ENCODE measurements at places on chromosomes 12 and 14. TPM values are rescaled to one million over a fixed set of nuclear protein-coding genes. Genes with fewer than 3 reads are reported as not detected.

DNA sequence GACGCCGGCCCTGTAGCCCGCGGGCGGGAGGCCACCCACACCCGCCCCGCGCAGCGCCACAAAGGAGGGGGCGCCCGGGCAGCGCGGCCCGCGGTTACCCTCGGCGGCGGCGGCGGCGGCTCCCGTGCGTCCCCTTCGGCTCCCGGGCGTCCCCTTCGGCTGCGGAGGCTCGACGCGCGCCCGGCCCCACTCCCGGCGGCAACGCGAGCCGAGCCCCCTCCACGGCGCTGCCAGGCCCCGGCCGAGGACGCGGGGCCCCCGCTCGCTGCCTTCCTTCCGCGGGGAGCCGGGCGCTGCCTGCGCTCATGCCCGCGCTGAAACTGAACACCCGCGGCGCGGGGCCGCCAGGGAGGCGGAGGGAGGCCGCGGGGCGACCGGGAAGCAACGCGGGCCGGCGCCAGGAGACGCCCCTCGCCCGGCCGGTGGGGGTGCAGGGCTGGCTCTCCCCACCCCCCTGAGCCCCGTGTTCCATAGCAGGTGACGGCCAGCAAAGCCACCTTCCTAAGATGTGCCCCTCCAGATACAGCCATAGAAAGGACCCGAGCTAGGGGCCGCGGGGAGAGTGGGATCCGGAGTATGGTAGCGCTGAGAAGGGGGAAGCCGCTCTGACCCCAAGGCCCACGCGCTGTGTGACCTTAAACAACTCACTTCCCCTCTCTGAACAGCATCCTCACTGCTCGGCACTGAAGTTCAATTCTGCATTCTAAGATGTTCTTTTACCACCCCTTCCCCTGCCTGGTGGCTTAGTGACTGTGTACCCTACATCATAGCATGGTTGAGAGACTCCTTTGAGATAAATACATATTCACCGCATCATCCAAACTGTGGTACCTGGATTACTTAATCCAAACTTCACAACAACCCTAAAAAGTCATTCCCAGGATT, 42.8 kb downstream of the KDM2B start:
- peak; percentile 22 for DNase-seq

- DNase-seq = no peak
Measured at GRCh38 chr12:52335598-52336262, 14.5 kb upstream of the KRT83 start.

- DNase-seq = no peak
Measured at GRCh38 chr12:127809275-127809674, 457.7 kb upstream of the TMEM132C start.

DNA sequence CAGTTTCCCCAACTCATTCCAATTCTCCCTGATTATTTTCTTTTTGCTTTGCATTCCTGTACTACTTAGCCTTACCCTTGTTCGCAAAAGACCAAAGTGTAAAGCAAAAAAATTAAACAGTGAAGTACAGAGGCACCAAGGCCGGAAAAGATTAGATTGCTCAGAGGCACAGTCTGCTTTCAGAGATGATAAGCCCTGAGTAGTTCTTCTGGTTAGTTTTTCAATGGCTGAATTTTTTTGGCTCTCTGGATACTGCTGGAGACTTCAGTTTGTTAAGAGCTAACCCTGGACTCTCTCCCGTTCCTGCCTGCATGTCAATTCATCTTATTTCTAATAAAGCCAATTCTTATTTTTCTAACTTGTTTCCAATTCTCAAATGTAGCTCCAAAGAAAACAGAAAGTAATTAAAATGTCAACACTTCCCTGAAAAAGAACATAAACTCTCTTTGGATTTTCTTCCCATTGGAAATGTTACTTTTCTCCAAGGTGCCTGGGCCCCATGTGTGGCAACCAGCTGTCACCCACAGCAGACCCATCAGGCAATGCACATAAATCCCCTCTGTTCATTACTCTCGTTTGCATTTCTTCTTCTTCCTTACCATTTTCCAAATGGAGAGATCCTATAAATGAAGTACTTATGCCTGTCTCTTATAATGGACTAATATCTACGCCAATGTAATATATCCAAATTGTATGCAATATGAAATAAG, 142.8 kb downstream of the BTG1 start:
- DNase-seq = no peak

- DNase-seq = no peak
Measured at GRCh38 chr12:10160617-10161385, 11.1 kb downstream of the OLR1 start.

GRCh38 chr12:130169256-130169655, 7.0 kb downstream of the FZD10 start:
- no peak for DNase-seq

GRCh38 chr12:64730588-64730969, 28.6 kb downstream of the GNS start:
- DNase-seq = no peak

DNA sequence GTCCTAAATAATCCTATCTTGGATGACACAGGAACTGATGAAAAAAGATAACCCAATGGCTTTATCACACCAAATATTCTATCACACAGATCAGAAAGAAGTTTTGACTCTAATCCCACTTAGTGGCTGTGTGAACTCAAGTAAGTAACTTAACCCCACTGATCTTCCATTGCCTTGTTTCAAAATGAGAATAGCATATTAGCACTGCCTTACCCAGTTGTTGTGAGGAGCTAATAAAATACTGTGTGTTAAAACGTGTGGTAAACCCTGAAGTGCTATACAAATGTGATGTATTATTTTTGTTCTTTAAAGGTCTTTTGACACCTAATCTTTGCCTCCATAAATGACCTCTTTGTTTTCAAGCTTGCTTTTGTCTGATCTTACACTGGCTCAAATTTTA, 60.9 kb upstream of the ARID2 start:
- no peak for DNase-seq

DNA sequence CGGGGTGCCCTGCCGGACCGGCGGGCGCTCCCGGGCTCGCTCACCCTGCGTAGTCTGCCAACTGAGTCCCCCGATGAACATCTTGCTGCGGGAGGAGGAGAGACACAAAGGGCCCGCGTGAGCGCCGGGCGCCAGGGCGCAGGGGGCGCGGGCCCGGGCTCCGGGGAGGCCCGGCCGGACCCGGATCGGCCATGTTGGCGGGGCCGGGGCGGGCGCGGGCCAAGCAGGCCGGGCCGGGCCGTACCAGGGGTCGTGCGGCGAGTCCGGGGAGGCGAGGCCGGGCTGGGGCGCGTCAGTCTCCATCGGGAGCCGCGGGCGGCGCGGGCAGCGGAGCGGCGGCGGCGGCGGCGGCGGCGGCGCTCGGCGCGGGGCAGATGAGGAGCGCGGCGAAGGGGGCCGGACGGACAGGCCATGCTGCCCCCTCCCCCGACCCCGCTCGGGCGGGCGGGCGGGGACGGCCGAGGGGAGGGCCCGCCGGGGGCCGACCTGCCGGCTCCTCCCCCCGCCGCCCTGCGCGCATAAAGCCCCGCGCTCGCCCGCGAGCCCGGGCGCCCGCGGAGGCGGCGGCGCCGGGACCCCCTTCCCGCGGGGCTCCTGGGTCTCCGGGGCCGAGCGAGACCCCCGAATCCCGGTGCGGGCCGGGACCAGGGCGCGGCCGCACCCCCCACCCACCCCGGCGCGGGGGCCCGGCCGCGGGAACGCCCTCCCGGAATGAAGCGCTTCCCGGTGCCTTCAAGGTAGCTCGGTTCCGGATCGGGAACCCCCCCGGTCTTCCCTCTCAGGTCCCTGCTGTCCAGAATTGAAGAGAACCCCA, at the start of gene MSI1:
Gene MSI1 (minus strand): TSS at position 376 of the 814 bp plus-strand sequence. CDS start 73 bp downstream, at position 303.
- DNase-seq = peak; percentile 13

- DNase-seq = peak; percentile 18
Measured at GRCh38 chr12:54680374-54680773, 32.2 kb upstream of the DCD start.

DNA sequence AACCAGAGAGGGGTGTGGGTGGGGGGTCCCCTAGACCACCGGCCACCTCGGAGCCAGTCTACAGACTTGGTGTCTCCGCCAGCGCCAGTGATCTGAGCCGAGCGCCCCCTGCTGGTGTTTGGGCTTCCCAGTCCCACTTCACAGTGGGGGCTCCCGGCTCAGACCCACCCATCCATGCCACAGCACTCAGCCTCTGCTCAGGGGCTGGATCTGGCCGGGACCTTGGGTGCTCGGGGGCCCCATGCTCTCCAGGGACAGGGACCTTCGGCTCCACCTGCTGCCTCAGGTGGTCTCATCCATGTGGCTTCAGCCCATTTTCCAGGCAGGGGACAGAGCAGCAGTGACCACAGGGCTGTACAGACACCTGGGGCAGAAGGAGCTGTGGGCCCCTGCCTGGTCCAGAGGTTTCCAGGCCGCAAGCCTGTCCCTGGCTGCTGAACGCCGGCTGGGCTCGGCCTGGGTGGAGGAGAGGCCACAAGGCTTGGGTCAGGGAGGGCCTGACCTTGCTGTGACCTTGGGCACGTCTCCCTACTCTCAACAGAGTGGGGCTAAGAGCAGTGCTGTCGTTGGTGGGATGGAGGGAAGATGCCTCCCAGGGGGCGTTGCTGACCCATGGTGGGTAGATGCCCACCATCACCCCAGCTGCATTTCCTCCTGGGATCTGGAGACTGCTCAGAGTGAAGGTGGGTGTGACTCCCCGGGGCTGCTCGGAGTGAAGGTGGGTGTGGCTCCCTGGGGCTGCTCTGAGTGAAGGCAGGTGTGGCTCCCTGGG, 86.3 kb downstream of the KIF26A start:
- DNase-seq = peak; percentile 37

DNA sequence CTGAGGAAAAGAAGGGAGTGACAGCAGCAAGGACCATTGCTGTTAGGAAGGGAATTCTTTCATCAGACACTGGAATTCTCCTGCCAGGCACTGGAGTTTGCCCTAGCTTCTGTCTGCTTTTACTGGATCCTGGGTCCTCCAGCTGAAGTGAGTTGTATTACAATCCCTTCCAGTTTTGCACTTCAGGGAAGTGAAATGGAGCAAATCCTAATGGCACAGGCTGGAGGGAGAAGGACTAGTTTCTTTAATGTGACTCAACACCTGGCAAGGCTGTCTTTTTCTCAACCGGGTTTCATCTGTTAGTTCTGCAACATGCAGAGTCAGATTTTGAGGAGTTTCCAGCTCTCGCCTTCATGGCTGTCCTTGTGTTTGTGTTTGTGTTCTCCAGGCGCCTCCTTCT, 45.8 kb downstream of the ETV6 start:
- no peak for DNase-seq

- no peak for DNase-seq
Measured at GRCh38 chr12:68411371-68411770, 79.2 kb upstream of the MDM1 start.

DNA sequence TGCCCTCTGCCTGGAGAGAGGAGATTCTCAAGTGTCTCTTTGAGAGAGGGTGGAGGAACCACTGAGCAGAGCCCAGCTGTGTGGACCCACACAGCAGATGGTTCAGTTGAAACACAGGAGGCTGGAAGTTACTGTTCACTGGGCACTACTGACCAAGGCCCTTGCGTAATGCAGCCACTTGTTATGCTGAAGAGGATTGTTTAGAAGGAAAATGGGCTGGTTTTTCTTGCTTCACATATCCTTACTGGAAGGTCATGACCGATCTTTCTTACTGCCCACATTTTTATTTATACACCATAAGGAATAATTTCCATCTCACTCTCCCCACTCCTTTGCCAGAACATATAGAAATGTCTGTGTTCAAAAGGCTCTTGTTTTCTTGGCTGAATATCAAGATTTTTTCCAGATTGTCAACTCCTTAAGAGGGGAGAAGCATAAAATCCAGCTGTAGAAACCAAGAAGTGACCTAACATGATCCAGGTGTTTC, 375.1 kb upstream of the DDHD1 start:
- DNase-seq = no peak

DNA sequence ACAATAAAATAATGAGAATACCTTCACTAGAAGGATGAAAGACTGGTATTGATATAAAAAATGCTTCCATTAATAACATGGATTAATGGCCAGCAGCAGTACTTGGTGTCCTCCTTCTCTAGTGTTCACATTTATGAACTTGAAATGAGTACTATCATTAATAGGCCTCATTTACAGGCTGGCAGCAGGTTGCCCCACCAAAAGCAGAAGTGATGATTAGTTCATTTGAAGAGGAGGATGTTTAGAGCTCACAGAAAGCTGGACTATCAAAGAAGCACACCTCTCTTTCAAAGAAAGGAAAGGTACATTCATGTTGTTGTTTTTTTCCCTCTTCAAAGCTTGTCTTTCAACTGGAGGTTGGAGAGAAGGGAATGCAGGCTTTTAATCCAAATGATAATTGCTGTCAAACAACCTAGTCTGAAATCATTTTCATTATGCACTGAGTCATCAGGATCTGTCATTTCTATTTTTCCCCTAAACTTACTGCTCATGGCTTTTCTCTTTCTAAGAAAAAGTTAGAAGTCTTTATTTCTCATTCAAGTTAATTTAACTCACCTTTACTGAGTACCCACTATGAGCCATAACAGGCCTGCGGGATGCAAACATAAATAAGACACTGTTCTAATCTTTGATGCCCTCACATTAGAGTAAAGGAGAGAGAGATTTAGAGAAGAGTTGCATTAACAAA, 157.9 kb upstream of the GRIP1 start:
- no peak for DNase-seq

- DNase-seq = no peak
Measured at GRCh38 chr12:125272383-125272933, 207.2 kb downstream of the AACS start.

GRCh38 chr14:76810525-76810924, 2.2 kb downstream of the ANGEL1 start:
- no peak for DNase-seq

GRCh38 chr12:55072083-55072482, 52.3 kb downstream of the NEUROD4 start:
- peak; percentile 76 for DNase-seq

GRCh38 chr12:9957834-9958233, 13.4 kb upstream of the CLEC12A start:
- DNase-seq = no peak

GRCh38 chr14:29273513-29273912, 506.9 kb downstream of the FOXG1 start:
- DNase-seq = no peak

- DNase-seq = no peak
Measured at GRCh38 chr12:851913-852312, 97.6 kb downstream of the RAD52 start.

DNA sequence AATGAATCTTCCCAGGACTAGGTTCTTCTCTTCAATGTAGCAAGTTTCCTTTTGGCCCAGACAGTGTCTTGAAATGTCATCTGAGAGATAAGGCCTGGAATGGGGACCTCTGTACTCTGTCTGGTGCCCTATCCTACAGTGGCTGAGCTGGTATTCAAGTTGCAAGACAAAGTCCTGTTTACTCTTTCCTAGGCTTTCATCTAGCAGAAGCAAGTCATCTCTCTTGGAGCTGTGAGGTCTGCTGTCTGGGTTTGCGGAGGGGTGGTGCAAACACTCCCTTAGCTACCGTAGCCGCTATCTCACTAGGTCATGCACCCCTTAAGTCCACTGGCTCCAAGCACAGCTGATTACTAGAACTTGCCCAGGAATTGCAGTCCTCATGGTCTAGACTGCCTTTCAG, 149.7 kb upstream of the SLC16A7 start:
- no peak for DNase-seq

The NAV3 gene
- total RNA-seq = not detected

The CCDC177 gene
- total RNA-seq = not detected

The AMDHD1 gene
- total RNA-seq = 1.5 TPM

The PTGER2 gene
- total RNA-seq = 23.3 TPM

The TMEM119 gene
- 0.12 TPM for total RNA-seq

The ADAMTS20 gene
- total RNA-seq = not detected

All from activated naive CD8-positive, alpha-beta T cell treated with anti-CD3 and anti-CD28 coated beads for 36 hours (primary cell).